ENCODE measurements at places on chromosomes 5 and 9.
A peak's percentile ranks its signal among the peaks of the same experiment; 100 is the strongest.

DNA sequence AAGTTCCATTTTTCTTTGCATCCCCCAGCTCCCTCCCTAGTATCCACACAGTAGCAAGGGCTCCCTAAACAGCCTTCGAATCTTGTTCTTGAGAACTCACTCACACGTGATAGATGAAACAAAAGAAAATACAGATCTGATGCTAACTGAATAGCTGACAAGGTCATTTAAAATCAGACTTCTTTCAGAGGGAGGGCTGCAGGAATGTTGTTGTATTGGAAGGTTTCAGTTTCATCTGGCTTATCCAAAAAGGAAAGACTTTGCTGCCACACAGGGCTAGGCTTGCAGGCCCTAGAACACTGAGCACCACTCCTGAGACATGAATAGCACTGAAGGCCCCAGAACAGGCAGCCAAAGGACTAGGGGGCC lies 3.2 kb downstream of the CD180 start:
- no peak for DNase-seq

- no peak for DNase-seq
Measured at GRCh38 chr5:96660971-96661854, 963 bp upstream of the CAST start.

GRCh38 chr5:81994679-81995078 lies 22.9 kb downstream of the ATG10 start:
- DNase-seq: no peak

- DNase-seq: peak; percentile 52
Measured at GRCh38 chr9:110575945-110576344, 3.6 kb downstream of the SVEP1 start.

- no peak for DNase-seq
Measured at GRCh38 chr9:755454-756381, 85.8 kb upstream of the DMRT1 start.

DNA sequence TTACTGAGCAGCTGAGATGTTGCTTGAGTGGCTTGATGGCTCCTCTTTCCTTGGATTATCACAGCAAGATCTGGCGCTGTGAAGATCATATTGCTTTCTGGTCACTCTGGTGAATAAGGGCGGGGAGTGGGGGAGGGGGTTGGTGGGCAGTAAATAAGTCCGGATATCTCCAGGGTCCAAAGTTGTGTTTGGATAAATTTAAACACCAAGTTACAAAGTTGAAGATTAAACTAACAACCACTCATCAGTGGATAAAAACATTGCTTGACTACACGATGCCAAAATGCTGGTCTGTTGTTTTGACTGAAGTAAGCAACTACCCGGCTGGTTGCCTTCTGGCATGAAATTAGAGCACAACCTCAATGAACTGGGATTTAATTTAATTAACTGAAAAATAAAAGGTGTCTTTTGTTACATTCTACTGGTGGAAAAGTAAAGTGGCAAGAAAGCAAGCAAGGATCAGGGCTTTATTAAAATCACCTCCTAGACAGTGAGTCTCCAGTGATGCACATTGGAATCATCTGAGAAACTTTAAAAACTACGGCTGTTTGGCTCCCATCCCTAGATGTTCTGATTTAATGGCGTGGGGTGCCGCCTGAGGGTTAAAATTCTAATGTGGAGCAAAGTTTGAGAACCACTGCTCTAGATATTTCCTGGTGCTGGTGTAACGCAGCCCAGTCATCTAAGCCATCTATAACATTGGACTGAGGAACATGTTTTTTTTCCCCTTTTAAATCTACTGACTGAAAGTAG lies 86.7 kb upstream of the AGXT2 start:
- DNase-seq: no peak

GRCh38 chr5:105392122-105392709 lies 1829.6 kb upstream of the NUDT12 start:
- no peak for DNase-seq

DNA sequence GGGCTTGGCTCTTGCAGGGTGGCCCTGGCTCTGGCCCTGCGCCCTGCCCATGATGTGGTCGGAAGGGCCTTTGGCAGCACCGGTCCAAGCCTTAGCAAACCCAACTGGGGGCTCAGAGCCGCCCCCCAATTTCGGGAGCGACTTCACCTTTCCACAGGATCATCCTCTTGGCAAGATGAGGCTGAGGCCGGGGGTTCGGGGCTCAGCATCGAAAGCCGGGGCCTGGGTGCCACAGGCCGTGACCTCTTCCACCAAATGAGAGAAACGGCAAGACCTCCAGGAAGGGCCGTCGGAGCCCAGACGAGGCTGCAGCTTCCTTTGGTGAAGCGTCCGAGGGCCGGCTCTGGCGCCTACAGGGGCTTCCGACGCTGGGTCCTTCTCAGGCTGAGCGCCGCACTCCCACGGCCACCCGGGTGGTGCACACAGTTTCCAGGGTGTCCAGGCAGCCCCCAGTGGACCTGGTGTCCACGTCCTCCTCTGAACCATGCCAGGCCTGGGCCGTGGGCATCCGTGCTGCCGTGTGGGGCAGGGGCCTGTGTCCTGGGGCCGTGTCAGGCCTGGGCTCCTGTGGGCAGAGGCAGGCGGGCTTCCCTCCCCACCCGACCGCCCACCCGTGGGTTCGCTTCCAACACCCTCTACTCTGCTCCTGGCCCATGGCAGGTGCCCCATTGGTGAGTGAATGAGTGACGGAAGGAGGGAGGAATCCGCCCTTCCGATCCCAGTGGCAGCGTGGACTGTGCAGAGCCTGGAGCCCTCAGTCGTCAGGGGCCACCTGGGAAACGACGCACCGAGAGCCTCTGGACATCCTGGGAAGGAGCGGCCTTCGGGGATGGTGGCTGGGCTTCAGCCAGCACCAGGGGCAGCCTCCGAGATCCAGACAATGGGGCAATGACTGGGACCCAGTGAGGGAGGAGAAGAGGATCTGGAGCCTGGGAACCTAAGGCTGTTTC lies 5.2 kb upstream of the AGPAT2 start:
- DNase-seq: no peak

DNA sequence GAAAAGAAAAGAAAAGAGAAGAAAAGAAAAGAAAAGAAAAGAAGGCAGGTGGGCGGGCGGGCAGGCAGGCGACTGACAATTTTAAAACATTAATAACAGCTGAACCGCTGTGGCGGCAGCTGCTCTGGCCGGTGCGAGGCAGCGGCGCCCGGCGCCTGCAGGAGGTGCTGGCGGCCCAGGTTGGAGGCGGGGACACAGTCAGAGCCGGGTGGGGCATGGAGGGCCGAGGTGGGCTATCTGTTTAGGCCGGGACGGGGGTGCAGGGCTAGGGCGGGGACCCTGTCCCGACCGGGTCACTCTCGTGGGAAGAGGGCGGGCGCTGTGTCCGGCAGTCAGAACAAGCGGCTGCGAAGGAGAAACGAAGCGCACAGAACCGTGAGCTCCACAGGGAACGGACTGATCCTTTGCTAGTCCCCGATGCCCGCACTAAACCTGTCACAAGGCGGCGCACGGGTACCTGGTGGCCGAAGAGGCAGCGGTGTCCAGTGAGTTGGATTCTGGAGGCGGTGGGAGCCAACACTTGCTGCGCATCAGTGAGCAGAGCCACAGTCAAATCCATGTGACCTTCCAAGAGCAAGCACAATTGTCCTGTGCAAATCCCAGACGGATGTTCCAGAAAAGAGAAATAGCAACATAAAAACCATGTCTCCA lies 13.6 kb upstream of the ALDOB start:
- DNase-seq: peak; percentile 66

DNA sequence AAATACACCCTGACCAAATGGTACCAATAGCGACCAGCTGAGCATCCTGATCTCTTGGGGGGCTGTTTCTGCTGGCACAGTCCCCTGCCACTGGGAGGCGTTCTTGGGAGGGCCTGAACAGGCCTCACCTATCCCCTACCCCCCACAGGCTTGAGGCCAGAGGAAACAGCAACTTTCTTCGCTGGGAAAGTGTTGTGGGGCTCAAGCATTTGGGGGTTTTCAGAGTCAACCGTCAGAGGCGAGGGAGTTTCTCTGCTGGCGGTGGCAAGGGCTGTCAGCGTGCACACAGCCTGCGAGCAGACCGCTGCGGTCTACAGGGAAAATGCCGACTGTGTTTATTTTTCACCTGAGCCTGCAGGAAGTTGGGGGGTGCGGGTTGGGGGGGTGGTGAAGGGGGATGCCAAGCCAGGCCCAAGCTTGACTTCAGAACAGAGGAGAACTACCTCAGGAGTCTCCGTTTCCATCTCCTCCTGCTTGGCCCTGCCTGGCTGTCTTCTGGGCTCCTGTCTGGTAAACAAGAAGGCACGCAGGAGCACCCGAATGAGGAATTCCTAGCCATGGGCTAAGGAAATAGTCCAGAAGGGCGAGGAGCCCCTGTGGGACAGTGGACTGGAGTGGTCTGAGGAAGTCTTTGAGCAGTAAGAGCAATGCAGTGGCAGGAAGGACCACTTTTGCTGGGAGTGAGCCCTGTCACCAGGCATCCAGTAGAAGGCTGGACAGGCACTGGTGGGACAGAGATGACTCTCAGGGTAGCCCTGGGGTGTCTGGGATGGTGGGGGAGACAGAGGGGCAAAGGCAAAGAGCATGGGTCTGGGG lies 18.1 kb downstream of the TCF7 start:
- no peak for DNase-seq

DNA sequence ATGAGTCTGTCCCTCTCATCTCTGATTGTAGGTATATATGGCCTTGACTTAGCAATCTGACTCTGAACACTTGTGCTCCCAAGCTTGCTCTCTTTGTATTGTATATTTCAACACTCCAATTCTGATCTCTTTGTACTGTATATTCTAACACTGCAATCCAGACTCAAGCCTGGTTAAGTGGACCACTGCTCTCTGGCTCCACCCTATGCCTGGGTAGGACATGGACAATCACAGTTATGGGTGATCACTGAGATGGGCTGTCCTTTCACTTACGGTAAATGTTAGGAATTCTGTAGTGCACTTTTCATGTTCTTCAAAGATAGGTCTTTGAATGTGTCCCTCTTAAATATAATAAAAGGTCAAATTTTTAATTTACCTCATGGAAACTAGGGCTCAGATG lies 165.1 kb downstream of the TLR4 start:
- DNase-seq: no peak

- peak; percentile 85 for DNase-seq
Measured at GRCh38 chr9:124771867-124772679, 962 bp upstream of the NR6A1 start.

DNA sequence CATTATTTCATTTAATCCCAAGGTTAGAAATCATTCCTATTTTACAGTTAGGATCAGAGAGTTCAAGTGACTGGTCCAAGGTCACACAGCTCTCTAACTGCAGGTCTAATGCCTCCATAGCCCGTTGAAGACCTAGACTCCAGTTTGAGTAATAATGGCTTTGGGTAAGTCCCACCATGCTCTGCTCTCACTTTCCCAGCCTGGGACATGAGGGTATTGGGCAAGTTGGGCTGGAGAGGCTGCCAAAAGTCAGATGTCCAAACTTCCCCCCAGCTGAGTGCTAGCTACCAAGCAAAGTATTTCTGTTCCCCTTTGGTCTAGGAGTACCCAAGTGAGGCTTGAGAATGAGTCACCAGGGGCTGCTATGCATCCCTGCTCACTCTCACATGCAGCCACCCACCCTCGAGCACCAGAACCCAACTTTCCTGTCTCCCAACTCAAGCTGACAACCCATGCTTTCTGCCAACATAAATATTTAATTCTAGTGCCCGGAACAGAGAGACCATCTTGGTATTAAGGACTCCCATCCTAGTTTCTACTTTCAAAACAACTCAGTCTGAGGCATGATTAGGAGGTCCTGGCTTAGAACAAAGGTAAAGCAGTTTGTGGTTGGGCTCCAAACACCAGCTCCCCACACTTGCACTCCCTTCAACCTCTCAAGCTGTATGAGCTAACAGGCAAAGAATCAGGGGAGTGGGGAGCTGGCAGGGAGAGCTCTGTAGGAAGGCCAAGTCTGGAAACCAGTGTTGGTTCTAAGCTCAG lies 236.5 kb upstream of the TRIM32 start:
- DNase-seq: no peak

DNA sequence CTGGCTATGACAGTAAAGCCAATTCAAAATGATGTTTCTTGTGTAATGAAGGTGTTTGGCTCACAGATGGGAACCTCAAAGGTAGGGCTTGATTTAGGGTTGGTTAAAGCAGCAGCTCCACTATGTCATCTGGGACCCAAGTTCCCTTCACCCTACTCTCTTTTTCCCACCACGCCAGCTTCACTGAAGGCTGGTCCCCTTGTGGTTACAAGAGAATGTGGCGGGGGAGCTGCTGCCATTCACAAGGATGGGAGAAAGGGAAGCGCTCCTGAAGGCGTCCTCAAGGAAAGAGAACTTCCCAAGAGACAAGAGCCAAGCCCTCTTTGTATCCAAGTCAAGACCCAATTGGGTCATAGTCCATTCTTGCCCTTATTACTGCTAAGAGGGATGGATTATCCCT lies 72.7 kb downstream of the NTRK2 start:
- DNase-seq: no peak
